ENCODE measurements at places on chromosomes 3 and 15.

GRCh38 chr3:29537889-29538609 lies 257.2 kb downstream of the RBMS3 start:
- no peak for DNase-seq

DNA sequence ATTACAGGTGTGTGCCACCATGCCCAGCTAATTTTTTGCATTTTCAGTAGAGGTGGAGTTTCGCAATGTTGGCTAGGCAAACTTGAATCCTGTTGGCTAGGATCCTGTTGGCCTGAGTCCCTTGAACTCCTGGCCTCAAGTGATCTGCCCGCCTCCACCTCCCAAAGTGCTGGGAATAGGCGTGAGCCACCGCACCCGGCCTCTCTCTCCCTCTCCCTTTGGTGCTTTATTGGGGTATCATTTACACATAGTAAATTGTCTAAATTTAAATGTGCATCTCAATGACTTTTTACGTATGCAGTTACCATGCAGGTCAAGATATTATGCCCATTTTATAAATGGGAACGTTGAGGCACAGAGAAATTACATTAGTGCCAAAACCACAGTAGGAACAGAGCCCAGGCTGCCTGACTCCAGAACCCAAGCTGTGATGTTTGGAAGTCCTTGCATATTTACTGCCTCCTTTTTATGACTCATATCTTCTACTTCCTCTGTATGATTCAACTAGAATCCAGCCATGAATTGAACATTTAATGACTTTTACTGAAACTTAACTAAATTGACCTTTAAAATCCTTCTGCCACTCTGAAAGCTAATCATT lies 34.0 kb upstream of the RPP14 start:
- no peak for DNase-seq

DNA sequence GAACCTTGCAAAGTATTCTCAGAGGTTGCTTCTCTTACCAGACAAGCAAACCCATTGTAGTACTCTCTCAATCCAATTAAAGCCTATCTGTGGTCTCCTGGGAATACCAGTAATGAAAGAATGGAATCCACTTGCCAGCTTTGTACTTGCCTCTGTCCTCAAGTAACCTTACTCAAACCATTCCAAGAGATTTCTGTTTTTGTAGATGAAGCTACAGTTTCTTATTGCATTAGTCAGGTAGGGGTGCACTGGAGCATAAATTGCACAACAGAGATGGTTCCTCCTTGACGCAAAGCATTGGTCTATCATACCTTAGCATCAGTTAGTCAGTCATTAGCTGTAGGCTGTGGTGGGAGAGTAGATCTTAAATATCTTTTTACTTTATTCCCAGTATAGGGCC lies 52.9 kb downstream of the BTLA start:
- DNase-seq, result no peak

- DNase-seq, result no peak
Observed at GRCh38 chr3:134277066-134277660, 26.5 kb upstream of the RYK start.

DNA sequence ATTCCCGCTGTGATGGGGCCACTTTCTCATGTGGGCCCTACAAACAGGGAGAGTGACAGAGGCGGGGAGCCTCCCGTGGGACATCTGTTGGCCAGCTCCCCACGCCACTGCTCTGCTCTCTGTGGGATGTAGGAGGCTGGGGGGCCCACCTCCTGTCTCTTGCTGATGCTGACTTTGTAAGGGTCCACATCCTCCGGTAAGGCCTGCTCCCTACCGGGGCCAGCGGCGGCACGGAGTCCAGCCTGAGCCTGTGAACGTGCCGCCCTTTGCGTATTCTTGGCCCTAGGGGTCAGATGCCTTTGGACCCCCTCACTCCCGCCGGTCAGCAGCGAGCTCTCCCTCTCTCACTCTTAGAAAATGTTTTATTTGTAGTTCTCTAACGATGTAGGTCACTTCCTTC lies 153.2 kb downstream of the LRRC28 start:
- no peak for DNase-seq

- no peak for DNase-seq
Observed at GRCh38 chr3:156163848-156164247, 43.5 kb downstream of the KCNAB1 start.

DNA sequence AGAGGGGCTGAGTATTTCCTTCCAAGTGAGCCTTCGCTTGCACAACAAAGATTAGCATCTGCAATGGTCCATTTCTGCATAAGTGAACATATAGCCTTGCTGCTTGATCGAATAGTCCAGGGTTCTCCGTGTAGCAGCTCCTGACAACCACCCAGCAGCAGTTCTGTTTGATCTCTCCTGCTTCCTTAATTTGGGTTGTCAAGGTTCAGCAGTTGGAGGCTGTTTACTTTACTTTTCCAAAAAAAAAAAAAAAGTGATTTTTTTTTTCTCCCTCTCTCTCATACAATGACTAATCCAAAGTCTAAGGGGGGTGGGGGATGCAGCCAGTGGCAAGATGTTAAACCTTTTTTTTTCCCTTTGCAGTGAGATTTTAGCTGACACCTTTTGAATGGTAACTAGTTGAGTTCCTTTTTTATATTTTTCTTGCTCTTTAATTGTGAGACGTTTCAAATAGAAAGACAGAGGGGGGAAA lies 3.6 kb downstream of the FOXP1 start:
- no peak for DNase-seq

DNA sequence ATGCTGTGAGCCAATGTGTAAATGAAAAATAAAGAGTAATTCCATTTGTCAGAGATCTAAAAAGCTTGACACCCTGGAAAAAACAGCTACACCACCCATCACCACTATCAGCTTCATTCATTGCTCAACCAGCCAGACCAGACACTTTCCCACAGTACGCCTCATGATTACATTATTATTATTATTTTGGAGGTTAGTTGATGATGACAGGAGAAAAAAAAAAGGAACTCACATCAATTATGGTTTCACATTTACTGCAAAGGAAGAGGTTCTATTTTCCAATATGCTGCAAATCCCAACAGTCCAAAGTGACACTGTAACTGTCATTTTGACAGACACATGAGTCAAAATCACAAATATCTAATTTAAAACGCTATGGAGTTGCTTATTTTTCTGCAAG lies 134.7 kb upstream of the TSC22D2 start:
- no peak for DNase-seq

- DNase-seq, result no peak
Observed at GRCh38 chr15:58393241-58393662, 38.5 kb upstream of the LIPC start.

DNA sequence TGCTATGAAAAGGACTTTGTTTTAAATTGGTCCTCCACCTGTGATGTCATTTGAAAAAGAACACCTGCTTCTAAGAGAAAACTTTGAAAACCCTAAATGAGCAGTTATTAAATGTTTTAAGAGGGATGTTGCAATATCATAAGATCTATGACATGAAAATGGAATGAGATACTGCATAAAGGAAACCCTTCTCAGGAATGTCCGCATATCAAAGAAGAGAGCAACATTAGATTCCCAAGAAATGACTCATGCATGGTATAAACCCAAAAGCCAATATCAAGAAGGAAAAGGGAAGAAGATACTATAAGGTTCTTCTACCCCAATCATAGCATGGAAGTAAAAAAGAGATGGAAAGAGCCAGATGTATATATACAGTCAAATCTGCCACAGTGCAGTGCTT lies 627.5 kb upstream of the LMCD1 start:
- DNase-seq, result no peak

- DNase-seq, result no peak
Observed at GRCh38 chr15:94135486-94136147, 95.7 kb upstream of the MCTP2 start.

DNA sequence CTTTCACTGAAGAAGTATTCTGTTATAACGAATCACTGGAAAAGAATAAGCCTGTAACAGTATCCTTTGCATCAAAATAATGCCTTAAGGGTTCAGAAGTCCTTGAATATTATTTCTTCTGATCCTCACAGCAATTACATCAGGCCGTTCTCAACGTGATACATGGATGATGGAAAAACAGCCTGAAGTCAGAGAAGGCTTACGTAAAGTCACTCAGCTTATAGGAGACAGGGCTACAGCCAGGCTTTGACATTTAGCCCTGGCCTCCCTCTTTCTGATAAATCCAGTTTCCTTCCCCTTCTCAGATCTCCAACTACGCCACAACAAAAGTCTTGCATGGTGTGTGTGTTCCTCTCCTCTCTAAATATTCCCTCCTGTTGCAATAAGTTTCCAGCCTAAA lies 131.9 kb downstream of the ANO10 start:
- DNase-seq, result no peak

DNA sequence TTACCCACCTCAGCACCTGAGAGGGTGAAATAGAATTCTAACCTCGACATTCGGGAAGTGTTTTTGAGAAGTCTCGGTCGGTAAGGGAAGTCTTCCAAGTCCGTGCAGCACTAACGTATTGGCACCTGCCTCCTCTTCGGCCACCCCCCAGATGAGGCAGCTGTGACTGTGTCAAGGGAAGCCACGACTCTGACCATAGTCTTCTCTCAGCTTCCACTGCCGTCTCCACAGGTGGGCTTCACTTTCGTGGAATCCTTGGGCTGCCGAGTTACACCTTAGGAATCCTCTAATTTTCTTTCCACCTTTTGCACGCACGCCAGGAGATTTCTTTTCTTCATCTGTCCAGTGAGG lies 775 bp downstream of the CCNDBP1 start:
- DNase-seq, result no peak

DNA sequence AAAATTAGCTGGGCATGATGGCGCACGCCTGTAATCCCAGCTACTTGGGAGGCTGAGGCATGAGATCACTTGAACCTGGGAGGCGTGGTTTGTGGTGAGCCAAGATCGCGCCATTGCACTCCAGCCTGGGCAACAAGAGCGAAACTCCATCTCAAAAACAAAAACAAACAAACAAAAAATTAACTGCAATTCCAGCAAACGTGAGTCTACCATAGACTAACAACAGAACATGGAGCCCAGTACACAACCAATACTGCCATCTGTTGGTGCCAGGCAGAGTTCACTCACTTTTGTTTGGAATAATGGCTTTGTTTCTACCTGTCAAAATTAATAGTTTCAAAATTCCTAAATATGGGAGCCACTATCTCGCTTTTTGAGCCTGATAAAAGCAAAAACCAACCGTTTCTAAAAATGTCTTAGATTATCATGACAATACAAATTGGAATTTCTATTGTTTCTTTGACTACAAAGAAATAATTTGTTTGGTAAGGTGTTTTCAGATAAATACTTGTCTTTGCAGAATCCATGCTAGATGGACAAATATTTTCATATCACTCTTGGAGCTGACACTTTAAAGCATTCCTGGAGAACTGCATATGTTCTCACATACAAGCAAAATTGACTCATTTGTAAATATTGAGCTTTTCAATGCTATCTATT lies 45.0 kb downstream of the GPR176 start:
- DNase-seq, result no peak

- DNase-seq, result no peak
Observed at GRCh38 chr3:41137686-41138111, 61.6 kb upstream of the CTNNB1 start.

DNA sequence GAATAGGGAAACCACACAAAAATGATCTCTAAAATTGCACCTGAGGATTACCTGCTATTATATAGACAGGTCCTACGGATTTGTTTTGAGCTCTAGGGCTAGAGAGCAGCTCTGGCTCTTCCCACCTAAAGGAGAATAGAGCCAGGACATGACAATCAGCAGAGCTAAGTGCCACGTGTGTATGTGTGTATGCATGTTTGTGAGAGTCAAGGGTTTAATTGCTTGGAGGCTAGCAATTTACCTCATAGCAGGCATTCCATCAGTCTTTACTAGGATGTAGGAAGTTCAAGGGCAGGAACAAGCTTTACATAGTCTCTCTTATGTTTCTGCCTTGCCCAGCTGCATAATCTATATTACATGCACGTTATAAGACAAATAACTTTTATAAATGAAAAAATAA lies 498.2 kb downstream of the NSUN3 start:
- no peak for DNase-seq

DNA sequence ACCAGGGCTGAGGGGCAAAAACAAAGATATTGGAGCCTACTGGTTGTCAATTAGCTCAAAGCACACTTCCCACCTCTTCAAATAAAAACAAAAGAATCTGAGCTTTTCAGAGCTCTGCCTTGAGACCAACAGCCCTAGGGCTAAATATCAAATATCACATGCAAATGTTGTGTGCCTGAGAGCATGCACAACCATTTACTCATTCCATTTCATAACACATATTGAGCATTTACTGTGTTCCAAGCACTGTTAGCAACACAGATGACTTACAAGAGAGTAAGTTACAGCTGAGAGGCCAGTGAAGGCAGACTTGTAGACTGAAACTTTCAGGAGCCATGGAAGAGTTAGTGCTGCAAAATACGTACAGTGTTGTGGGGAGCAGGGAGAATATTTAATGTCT lies 222.4 kb downstream of the CPNE4 start:
- DNase-seq, result no peak

- DNase-seq, result no peak
Observed at GRCh38 chr3:44478055-44478468, 592 bp upstream of the ZNF445 start.

DNA sequence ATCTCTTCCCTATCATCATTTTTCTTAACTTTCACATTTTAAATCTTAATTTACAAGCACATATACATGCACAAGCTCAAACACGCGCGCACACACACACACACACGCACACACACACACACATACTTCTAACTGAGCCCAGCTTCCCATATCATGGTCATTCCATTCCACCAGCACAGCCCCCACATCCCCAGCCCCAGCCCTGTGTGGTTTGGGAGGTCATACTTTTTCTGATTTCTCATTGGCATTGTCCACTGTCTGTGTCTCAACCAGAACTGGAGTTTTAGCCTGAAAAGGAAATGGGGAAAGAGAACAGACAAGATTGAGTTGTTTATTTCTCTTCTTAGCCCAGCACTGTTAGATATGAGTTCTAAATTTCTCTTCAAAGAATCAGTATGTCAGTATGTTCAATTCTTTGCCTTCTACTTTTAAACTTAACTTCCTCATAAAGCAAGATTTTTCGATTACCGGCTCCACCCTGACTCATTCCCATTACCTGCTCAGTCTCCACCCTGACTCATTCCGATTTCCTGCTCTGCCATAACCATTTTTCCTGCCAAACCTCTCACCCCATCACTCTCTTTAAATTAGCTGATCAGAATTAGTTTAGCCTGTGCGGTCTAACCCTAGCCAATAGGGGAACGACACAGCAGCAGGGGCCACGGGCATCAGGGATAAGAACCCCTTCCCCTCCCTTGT lies 6.4 kb downstream of the IQCF1 start:
- DNase-seq, result no peak

DNA sequence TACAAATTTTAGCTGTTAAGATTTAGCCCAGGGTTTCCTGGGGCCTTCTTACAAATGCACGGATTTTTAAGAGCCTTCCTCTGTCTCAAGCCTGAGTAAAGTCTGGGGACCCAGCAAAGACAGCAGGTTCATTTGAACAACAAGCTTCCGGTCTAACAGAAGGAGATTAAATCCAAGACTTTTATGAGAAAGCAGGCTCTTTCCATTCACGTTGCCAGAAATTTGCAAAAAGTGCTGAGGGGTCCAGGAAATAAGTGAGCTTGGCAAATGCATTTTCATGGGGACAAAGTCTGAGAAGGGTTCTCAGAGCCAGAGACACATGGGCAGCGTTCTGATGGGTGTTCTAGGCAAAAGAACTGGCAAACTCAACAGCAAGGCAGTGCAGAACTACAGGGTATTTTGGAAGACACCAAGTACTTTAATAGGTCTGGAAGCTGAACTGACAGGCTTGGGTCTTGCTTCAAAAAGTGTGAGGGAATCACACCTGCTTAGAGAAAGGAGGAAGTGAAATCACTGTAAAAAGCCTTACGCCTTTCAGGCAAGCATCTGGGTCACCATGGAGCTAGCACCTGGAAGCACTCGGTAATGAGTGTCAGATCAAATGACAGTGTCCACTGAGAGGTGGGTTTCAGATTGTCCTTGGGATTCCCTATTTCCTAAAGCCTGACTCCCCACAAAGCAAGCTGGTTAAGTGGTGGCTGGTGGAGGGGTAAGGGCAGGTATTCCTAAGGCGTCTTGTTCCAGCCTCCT lies 115.8 kb upstream of the ARHGEF3 start:
- no peak for DNase-seq

All from omental fat pad (tissue), 4 donors.